ENCODE measurements at places on chromosomes 13 and 19.

GRCh38 chr13:67827992-67828391, 597.9 kb upstream of the PCDH9 start:
- DNase-seq, result no peak

DNA sequence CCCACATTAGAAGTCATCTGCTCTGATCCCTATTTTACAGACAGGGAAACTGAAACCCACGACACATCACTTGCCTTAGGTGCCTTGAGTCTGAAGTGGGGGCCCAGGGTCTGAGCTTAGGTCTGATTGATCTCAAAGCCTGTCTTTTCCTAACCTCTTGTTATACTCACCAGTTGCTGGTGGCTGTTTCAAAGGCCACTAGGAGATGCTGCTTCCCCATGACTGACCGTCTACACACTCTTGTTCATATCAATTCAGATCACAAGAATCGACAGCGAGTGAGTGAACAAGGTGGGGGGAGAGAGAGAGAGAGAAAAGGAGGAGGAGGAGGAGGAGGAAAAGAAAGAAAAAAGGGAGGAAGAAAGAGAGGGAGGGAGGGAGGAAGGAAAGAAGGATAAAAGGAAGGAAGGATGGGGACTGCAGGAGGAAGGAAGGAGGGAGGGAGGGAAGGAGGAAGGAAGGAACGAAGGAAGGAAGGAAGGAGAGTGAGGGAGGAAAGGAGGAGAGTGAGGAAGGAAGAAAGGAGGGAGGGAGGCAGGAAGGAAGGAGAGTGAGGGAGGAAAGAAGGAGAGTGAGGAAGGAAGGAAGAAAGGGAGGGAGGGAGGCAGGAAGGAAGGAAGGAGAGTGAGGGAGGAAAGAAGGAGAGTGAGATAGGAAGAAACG, 3.3 kb downstream of the OR10H1 start:
- DNase-seq, result peak; percentile 30

GRCh38 chr13:32187651-32188050, 127.5 kb downstream of the ZAR1L start:
- DNase-seq, result no peak

GRCh38 chr13:106381091-106381490, 154.4 kb downstream of the EFNB2 start:
- DNase-seq, result no peak

- DNase-seq, result no peak
Observed at GRCh38 chr13:101579281-101579802, 126.9 kb downstream of the ITGBL1 start.

DNA sequence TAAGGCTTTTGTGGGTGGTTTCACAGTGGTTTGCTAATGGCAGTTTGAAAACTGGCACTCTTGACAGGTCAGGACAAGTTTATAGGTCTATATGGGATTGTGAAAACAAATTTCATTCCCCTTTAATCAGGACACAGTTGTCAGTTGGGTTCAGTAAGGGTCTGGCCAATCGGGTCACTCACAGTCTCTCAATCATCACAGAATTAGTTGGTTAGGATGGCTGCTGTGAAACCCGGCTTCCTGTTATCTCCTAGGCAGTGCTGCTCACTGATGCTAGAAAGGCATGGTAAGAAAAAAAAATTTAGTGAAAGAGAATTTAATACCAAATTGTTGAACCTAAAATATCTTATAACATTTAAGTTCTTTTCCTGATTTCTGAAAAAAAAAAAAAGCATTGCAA, 1730.1 kb downstream of the EFNB2 start:
- DNase-seq, result no peak

GRCh38 chr13:99528547-99528946, 27.3 kb downstream of the TM9SF2 start:
- no peak for DNase-seq

- no peak for DNase-seq
Observed at GRCh38 chr13:97140611-97141010, 81.5 kb upstream of the MBNL2 start.

DNA sequence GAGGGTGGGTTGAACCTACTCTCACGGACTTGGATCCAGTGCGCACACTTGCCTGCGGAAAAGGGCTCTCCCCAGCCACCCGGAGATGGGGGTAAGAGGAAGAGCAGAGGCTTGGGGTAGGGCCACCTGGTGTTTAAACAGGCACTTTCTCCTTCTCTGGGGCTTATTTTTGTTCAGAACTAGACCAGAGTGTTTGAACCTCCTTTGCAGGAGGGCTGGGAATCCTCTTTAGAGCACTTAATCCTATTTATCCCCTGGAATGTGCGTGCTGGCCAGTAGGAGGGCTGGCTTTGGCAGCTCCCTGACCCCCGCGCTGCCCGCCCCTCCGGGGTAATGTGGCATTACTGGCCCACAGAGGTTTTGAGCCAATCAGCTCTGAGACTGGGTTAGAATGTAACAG, 2.0 kb downstream of the RGS9BP start:
- DNase-seq, result no peak

- DNase-seq, result no peak
Observed at GRCh38 chr19:33300009-33300893, 2.1 kb downstream of the CEBPA start.

DNA sequence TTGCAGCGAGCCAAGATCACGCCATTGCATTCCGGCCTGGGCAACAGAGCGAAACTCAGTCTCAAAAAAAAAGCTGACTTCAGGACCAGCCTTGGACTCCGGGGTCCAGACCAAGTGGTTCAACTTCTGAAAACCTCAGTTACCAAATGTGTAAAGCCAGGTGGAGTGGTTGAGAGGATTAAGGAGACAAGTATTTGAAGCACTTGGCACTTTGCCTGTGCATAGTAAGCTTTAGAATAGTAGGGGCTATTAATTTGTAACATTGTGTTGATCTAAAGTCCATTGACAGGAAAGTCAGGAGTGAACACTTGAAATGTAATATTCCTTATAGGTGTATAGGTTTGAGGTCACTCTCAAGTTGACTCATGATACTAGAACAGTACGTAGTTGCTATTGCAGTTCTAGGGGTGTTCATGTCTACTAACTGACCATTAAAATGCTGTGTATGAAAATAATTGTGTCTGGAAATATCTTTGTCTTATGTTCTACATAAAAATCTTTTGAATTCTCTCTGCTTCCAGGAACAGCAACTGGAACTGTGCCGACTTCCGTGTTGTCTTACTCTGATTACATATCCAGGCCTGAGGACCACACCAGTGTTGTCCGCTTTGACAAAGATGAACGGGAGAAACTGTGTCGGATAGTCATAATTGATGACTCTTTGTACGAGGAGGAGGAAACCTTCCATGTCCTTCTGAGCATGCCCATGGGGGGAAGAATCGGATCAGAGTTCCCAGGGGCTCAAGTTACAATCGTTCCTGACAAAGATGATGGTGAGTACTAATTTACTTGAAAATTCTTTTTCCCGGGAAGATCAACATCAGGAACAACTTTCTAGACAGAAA, 97.4 kb downstream of the FREM2 start:
- DNase-seq, result no peak

- DNase-seq, result no peak
Observed at GRCh38 chr13:33640832-33641231, 177.1 kb upstream of the RFC3 start.

- no peak for DNase-seq
Observed at GRCh38 chr19:42255766-42256745, 1.1 kb upstream of the ERF start.

DNA sequence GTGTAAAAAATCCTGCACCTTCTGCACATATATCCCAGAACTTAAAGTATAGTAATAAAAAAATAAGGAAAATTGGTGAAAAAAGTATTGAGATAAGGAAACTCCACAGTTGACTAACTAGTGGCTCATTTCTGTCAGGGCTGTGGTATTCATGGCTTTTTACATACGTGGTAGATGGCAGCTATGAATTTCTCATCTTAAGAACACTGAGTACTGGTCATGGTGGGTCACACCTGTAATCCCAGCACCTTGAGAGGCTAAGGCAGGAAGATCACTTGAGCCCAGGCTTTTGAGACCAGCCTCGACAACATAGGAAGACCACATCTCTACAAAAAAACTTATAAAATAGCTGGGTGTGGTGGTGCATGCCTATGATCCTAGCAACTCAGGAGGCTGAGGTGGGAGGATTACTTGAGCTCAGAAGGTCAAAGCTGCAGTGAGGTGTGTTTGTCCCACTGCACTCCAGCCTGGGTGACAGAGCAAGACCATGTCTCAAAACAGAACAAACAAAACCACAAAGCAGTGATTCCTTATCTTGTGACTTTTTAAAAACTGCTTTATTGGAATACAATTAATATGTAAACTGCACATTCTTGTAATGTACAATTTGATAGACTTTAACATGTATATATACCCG, 16.8 kb downstream of the SLAIN1 start:
- no peak for DNase-seq

GRCh38 chr13:46775385-46776107, 21.4 kb downstream of the ESD start:
- DNase-seq, result no peak

GRCh38 chr13:36420437-36420891, 11.8 kb upstream of the CCNA1 start:
- peak; percentile 39 for DNase-seq

DNA sequence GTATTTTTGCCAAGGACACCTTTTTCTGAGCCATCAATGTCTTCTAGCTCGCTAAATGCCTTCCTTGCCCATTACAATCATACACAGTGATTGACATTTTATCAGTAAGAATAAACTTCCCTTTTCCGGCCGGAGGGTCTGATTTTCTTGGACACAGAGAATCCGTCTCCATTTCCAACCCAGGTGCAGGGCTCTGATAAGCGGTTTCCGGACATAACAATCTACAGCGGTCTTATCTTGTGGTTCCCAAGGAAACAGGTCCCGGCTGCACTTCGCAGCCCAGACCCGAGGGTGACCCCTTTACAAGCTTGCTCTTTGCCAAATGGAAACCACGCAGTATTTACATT, 5.1 kb upstream of the ZNF77 start:
- no peak for DNase-seq

All from activated CD4-positive, alpha-beta T cell treated with anti-CD3 and anti-CD28 coated beads for 1 hour (primary cell).